Activated CD8-positive, alpha-beta memory T cell treated with anti-CD3 and anti-CD28 coated beads for 4 hours (primary cell): ENCODE measurements at places on chromosomes 12 and 14.

GRCh38 chr12:103282124-103282523 lies 213.6 kb downstream of the C12orf42 start:
- no peak for DNase-seq

- no peak for DNase-seq
These were observed 784.1 kb upstream of the TBX3 start for GRCh38 chr12:115468087-115468510.

DNA sequence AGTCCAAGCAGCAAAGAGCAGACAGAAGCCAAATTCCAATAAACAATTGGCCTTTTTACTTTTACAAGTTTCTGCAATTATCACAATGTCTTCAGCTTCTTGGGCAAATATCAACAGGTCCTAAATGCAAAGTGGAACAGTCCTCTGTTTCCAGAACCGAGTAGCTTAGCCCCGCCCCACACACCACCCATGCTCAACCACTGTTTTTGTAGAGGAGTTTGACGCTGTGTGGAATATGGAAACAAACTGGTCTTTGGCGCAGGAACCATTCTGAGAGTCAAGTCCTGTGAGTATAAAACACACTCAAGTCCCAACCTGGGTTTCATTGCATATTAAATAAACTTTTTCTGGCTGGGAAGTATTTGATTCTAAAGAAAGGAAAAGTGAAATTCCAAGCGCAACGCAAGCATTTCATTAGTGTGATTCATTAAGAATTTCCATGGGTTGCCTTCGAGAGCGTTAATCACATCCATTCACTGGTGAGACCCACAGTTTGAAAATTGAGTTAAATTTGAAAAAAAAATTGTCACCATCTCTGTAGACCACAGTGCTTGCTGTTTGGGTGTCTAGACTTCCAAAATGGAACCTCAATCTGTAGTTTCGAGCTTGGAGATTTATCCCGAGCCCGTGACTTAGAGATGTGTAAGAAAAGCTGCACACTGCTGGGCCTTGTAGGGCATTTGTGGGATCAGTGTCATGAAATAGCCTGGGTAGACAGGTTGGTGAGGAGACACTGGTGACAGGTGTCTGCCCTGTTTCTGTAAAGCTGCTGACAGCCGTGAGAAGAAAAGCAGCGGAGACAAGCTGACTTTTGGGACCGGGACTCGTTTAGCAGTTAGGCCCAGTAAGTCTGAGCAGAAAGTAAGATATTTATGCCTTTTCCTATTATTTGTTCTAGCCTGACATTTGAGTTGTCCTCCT lies 96.1 kb downstream of the DAD1 start:
- DNase-seq, result no peak

DNA sequence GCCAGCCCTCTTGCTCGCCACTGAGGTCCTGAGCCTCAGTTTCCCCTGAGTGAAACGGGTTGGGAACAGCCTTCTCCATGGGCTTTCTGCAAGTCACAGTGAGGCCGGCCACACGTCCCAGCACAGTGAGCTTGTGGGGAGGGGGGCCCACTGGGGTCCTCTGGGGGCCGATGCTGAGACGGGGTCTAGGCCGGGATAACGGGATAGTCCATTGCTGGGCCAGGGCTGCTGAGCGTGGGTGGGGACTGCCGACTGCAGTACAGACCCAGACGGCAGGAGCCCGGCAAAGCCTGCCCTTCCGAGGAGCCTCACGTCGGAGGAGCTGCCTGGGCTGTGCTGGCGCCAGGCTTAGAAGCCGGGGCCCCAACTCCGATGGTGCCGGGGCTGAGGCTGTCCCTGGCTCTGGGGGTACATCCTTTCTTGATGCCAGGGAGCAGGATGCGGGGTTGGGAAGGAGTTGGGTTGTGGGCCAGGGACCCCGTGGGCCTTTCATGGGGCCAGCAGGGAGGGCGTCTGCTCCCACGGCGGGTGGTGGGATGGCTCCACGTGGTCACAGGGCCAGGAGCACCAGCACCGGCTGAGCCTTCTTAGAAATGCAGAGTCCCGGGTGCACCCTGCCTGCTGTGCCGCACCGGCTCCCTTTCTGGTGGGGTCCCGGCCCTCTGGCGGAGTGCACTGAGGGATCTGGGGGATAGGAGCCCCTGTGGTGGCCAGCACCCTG lies 24.2 kb downstream of the NOC4L start:
- DNase-seq, result no peak

DNA sequence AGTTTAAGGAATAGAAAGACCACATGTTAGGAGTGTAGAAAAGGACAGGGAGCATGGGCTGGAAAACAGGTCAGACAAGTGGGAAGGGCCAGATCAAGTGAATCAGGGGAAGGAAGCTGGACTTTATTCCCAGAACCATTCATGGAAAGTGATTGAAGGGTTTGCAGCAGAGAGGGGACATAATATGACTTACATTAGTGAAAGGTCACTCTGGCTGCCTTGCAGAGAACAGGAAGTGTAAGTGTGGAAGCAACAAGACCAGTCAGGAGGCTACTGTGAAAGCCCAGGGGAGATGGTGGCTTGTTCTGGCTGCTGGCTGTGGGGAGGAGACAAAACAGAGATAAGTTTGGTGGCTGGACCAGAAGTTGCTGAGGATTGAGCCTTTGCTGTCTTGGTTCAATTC lies 69.1 kb downstream of the VCPKMT start:
- DNase-seq, result no peak

DNA sequence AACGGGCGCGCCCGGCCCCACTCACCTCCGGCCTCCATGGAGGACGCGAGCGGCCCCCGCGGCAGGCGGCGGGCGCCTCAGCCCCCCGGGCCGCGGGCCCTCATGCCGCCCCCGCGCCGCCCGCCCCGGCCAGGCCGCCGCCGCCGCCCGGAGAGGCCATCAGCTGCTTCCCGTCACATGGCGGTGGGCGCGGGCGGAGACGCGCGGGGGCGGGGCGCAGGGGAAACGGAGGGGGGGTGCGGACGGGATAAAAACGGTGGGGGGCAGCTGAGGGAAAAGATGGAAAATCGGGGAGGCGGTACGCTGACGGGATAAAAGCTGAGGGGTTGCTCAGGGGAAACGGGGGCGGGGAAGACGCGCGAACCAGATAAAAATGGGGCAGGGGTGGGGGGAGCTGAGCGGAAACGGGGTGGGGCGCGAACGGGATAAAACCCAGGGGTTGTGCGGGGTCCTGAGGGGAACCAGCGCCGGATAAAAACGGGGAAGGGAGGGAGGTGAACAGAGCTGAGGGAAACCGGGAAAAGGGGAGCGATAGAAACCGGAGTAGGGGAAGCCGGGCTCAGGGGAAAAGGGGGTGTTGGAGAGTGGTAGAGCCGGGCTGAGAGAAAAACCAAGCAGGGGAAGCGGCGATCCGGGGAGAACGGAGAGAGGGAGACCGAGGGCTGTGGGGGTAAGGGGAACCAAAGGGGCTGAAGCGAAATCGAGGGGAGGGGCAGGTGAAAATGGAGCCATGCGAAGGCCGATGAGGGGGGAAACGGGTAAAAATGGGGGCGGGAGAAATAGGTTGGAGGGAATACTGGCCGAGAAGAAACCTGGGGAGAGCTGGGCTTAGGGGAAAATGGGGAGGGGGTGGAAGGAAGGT lies at the start of gene WSB2:
Gene WSB2, minus strand, starts transcription at position 169 of the 862 bp plus-strand sequence. Its CDS starts 131 bp downstream, at position 38.
- DNase-seq, result peak; percentile 54

DNA sequence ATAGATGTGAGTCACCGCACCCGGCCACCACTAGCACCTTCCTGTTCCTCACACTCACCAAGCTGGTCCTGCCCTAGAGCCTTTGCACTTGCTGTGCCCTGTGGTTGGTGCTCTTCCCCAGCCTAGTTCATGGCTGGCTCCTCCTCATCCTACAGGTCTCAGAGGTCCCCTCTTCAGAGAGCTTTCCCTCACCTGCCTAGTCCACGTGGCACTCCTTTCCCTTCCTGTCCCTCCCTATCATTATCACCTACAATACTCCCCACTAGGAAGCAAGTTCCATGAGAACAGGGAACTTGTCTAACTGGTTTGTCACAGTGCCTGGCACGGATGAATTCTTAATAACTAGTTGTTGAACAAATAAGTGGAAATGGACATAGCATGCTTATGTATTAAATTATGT lies 24.0 kb upstream of the TMED10 start:
- no peak for DNase-seq

DNA sequence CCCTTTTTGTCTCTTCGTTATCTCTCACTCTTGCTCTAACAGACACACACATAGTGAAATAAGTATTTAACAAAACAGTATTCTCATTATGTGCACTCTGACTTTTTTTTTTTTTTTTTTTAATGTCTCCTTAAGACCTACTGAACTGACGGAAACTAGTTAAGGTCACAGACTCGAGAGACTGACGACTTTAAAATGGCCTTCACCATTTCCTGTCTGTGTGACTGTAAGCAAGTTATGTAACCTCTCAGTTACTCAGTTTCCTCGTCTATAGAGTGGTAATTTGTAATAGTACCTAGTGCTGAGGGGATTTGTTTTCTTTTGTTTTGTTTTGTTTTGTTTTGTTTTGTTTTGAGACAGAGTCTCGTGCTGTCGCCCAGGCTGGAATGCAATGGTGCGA lies 284.8 kb downstream of the FBXL14 start:
- DNase-seq, result no peak

GRCh38 chr14:34983148-34983760 lies 462 bp downstream of the SRP54 start:
- DNase-seq, result no peak

DNA sequence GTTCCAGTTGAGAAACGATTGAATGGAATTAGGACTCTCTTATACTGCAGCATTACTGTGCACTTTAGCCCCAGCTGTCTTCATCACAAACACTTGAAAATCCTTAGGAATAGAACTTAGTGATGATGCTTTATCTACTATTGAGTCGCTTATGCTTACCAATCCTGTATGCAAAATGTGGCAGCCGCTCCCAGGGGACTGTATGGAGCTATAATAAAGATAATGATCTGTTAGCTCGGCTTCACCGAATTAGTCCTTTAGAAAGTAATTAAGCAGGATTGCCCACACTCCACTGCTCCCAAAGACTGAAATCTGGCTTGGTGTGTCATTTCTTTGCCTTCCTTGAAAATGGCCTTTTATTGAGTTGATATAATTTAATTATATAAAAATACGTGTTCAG lies 10.6 kb downstream of the EML1 start:
- no peak for DNase-seq

DNA sequence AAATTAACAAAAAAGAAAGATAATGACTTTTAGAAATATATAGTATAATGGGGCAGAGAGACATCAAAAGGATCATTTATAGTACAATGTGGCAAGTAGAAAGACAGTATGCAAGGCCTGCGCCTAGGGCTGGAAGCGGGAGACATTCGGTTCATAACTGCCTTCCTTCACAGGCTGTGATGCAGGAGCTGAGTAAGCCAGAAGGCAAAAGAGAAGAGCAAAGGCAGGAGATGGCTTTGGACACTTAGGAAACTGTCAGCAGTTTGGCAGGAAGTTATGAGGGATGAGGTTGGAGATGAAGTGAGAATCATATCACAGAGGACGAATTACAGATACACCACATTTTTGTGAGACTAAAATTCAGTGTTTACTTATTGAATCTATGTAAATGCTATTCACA lies 97.8 kb downstream of the EPS8 start:
- no peak for DNase-seq

DNA sequence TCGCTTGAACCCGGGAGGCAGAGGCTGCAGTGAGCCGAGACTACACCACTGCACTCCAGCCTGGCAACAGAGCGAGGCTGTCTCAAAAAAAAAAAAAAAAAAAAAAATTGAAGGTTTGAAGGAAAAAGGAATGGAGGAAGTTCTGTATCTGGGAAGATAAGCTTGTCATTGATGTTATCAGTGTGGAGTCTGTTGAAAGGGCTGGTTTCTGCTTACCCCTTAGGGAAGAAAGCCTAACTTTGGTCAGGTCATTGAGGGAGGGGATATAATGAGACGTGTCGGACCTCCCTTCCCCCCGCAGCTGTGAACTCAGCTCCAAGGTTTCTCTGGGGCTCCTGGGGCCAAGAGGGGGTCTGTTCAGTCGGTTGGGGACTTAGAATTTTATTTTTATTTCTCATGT lies 16.4 kb downstream of the DAO start:
- no peak for DNase-seq

DNA sequence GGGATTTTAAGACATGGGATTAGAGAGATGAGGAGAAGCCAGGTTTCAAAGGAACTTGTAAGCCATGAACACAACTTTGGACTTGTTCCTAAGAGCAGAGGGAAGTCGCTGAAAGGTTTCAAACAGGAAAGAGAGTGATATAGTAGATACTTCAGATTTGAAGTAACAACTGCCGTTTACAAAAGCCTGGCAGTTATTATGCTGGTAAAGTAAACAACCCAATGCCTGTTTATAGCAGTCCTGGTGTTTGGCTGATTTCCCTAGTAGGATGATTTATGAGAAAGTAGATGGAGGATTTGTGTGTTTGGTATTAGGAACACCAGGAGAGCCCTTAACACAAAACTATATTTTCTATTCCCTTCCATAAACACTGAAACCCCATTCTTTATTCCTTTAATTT lies 285.7 kb downstream of the RMST start:
- no peak for DNase-seq

DNA sequence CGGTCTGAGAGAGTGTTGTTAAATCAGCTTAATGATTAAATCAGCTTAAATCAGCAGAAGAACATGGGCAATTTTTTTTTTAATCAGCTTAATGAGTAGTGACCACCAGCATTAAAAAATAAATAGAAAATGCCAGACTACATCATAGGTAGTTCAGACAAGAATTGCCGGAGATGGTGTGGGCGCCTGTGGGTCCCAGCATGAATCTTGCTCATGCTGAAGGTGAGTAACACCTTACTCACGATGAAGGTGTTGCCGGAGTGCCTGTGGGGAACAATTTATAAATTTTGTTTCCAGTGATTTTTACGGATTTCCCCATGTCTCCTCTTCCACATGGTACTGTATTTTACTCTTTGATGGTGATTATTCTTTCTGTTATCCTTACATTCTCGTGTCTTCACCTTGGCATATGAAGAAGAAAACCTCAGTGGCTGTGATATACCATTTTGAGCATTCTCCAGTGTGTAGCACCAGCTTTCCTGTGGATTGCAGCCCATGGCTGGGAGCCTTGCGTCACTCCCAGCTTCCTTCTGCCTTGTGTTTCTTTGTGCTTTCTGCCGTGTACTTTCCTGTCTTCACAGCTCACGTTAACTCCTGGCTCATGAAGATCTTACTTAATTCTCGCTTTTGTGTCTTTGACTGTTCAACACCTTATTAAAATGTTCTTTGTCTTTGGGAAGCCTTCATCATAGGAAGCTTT lies 4.7 kb downstream of the TDRD9 start:
- no peak for DNase-seq

GRCh38 chr12:2334271-2334670 lies 281.5 kb downstream of the CACNA1C start:
- DNase-seq, result no peak

DNA sequence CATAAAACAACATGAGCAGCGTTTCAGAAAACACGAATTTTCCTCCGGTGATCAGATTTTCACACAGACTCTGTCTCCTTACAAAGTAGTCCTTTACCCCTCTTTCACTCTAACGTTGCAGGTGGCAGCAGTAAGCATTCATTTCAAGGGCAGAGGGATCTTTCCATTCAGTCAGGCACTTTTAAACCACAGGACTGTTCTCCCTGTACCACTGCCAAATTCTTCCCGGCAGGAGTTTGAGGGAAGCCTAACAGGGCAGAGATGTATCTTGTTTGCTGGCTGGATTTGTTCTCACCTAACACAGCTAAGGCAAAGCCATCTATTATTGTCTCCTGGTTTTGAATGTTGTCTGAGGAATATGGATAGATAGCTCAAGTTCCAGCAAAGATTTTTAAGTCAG lies 1187.3 kb upstream of the SEL1L start:
- no peak for DNase-seq
